HS-5 (cell line): ENCODE measurements at places on chromosomes 16 and 17.

DNA sequence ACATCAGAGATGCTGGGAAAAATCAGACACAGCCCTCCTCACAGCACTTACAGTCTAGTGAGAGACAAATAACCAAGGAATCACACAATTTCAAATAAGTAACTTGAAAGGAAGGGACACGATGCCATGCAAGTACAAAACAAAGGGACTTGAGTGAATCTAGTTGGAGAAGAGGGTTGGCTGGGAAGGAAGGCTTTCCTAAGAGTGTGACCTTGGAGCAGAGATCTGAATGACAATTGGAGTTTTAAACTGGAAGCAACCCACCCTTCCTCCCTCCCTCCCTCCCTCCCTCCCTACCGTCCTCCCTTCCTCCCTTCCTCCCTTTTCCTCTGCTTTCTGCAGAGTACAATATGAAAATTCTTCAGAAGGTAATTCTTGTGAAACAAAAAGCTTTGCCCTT lies 31.1 kb downstream of the ADAMTS18 start:
- DNase-seq: no peak

- no peak for DNase-seq
These were observed 32.0 kb downstream of the SMPD3 start for GRCh38 chr16:68416057-68417046.

GRCh38 chr17:43330876-43331639 lies 67.7 kb upstream of the ARL4D start:
- no peak for DNase-seq

GRCh38 chr17:79947351-79948031 lies 88.2 kb downstream of the TBC1D16 start:
- DNase-seq: no peak

GRCh38 chr17:80107231-80108021 lies 6.0 kb downstream of the GAA start:
- no peak for DNase-seq

- DNase-seq: no peak
These were observed 228.0 kb downstream of the C16orf78 start for GRCh38 chr16:49601576-49601975.

DNA sequence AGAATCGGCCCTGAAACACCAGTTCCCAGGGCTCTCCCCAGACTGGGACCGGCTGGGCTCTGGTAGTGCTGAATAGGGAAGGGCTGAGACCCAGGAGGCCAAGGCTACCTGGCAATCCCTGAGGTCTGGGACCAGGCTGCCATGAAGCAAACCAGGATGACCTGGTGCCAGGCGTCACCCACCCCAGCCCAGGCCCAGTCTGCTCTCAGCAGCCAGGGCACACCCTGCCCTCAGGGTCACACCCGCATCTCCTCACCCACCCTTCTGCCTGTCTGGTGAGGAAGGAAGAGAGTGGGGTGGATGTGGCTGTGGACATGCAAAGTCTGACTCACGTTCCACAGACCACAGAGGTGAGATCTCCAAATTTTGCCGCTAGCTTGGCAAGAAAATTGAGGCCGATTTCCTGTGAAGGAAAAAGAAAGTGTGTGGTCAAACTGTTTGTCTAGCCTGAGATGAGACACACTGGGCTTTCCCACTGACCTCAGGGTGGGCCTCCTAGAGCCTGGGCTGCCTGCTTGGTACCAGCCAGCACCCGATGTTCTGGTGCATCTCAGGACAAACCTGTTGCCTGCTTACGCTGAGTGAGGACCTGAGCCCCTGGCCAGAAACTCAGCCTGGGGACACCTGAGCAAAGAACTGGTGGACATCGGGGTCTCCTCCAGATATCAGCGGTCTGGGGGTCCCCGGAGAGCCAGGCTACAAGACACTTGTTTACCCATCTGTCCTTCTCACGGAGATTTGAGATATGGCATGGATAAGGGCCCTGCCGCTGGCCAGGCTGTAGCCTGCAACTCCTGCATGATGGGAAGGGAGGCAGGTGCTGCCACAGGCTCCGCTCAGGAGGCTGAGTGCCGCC lies 6.3 kb upstream of the RAB37 start:
- no peak for DNase-seq

DNA sequence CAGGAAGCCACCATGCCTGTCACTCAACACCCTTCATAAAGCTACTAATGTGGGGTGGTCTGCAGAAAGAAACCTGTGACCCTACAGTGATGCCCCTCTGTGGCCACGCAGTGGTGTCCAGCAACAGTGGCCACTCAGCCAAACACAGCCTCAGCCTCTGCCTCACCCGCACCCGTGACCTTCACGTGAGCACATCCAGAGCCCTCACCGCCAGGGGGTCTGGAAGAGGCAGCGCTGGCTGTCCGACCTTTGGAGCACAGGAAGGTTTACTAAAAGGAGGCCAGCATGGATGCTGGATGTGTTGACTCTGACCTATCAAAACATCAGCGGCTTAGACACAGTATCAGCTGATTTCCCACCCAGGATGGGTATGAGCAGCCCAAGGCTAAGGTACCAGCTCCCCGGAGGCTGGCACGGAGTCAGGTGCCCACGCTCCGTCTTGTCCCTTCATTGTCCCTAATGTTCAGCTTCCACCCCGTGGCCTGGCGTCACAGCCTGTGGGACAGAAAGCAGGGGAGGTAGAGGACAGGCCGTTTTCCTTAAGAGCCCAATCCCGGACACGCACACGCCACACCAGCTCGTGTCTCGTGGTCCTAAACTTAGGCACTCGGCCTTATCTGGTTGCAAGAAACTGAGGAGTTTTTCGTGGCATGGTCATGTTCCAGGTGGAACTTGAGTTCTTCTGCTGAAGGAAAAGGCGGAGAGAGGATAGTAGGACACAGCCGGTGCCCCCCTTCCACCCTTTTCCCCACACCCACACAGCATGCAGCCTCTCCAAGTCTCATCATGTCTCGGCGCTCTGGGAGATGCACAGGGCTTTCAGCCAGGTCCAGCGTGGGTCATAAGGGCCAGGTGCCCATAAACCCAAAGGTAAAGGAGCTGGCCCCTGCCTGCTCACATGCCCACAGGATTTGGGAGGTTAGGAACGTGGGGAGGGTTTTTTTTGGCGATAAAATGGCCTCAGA lies 49.7 kb upstream of the ENDOV start:
- DNase-seq: no peak

GRCh38 chr16:5874899-5875298 lies 777.3 kb upstream of the EEF2KMT start:
- no peak for DNase-seq

DNA sequence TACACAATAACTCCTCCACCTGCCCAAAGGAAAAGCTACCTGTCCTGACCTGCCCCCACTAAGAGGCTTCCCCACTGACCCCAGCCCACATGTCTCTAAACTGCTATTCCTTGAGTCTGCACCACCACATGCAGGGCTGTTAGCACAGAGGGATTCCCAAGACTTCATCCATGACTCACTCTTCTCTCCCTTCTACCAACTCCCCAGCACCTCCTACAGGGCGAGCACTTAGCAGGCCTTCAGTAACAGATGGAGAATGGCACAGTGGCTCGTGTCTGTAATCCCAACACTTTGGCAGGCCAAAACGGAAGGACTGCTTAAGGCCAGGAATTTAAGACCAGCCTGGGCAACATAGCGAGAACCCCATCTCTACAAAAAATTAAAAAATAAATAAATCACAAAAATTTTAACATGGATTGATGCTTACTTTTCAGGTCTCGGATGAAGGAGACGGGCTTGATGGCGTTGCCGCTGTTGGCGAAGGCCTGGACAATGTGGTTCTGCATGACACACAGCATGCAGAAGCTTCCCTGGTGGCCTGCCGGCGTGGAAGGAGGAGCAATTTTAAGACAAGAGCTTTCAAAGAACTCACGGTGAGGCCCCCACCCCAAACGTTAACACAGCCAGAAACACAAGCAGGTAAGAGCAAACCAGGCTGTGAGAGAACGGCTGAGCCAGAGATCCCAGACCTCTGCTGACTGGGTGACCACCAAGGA lies 12.0 kb downstream of the USP36 start:
- DNase-seq: no peak

DNA sequence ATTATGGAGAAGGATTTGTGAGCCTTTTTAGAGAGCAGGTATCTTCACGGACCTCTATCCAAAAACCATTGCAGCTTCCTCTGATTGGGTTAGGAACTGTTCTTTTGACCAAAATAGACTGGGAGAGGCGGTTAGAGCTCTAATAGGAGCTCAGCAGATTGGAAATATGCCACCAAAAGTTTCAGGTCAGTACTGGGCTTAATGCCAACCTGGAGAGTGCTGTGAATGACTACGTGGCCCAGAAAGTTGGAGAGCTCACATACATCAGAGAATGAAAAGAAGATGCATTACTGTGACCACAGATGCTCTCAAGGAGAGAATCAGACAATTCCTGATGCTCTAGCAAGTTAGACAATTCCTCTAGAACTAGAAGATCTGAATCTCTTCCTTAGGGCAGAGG lies 86.5 kb downstream of the ABCA8 start:
- DNase-seq: no peak
